LNCaP clone FGC (cell line): ENCODE measurements at places on chromosomes 6 and 20.

DNA sequence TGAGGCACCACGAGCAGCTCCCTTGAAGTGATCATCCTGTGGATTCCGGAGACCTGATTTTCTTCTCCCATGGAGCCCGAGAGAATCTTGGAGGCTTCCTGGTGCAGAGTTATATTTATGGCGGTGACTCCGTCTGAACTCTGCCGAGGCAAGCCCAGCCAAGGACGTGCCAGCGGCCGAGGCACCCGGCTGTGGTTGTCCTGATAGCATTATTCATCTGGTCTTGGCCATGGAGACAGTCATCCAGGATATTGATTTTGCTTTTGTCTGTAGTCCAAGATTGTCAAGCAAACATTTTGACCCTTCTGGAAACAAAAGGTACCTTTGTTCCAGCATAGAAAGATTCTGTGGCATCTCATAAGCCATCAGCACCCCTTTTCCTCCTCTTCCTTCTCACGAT lies 163.3 kb downstream of the SCML4 start:
- no peak for DNase-seq

DNA sequence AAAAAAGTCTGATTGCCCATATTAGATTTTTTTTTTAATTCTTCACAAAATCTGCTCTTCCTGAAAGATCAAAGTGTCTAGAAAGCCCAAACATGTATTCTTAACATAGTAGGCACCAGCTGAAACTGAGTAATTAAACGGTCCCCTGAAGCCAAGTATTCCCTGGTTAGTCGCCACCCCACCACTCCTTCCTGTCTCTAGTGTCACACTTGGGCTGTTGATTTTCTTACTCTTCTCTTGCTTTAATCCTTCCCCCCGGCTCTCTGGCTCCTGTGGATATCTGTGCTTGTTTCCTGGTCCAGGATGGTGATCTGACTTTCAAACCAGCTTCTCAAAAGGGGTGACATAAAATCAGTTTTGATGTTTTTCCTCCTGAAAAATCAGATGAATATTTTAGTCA lies 162.9 kb downstream of the QKI start:
- no peak for DNase-seq

GRCh38 chr20:63808964-63809674 lies 21.9 kb downstream of the ZBTB46 start:
- no peak for DNase-seq

DNA sequence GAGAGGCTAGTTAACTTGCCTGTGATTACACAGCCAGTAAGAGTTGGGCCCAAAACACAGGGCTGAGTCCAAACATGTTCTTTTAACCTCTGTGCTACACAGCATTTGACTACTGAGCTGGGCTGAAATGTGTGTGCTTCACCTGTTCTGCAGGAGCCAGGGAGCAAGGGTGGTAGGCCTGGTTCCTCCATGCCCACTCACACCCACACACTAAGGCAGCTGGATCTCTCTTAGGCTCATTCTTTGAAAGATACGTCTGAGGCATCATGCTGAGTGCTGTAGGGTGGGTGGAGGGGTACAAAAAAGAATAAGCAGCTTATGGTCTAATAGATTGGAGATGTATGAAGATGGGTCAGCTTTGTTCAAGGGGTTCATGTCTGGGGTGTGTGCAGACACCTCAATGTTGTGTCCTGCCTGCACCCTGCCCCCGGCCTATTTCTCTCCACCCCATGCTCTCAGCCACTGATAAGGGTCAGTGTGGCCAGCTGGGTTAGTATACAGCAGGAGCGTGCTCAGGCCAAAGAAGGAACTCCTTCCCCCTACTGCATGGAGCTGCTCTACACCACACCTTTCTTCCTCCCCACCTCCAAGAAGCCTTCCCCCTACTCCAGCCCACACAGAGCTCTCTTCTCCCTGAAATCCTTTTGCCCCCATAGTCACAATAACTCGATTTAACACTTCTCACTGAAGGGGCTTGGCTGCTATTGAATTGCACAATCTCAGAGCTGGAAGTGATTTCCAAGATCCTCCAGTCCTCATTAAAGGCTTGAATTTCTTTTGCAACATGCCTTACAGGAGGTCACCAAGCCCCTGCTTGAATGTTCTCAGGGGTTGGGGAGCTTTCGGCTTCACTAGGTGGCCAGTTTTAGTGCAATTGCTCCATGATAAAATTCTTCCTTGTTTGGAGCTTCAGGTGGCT lies 3.4 kb downstream of the PPP2R5D start:
- no peak for DNase-seq

DNA sequence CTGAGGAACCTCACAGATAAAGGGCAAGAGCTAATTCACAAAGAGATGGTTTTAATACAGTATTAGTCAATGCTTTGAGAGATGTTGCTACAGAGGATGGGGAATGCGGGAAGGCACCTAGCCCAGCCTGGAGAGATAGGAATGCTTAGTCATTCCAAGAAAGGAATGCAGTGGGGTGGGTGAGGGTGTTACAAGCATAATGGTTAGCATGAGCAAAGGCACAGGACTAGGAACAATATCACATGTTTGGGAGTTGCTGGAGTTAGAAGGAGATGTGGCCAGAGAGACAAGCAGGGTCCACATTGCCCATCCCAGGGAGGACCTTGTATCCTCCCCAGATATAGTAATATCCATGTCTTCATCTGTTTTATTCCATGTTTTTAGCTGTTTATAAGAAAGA lies 107.0 kb upstream of the OGFRL1 start:
- DNase-seq, result no peak

GRCh38 chr6:143685653-143686052 lies 7.9 kb downstream of the PHACTR2 start:
- no peak for DNase-seq

- DNase-seq, result no peak
Measured at GRCh38 chr6:122392564-122393350, 6.7 kb upstream of the HSF2 start.

GRCh38 chr6:97151601-97152000 lies 131.4 kb downstream of the MMS22L start:
- DNase-seq, result no peak

DNA sequence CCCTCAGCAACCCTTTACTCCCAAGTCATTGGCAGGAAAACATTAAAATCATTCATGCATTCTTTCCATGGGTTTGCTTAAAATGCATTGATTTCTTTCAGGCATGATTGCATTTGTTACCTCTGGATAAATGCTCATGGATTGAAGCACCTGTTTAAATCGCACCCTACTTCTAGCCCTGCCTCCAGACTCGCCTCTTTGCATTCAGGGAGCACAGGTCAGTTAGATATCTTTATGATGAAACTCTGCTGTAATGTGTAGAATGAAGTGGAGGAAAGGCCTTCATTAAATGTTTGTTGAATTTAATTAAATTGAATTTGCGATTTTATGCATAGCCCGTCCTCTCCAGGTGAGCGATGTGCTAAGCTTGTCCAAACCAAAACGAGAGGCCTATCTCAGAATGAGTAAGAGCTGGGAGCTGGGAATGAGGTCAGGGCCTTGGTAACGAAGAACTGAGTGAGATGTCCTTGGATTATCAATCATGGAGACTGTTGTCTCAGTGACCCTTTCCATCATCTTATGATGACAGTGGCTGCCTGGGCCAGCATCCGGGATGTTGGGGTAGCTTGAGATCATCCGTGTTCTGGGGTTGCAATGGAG lies 210.1 kb downstream of the SYNDIG1 start:
- no peak for DNase-seq

DNA sequence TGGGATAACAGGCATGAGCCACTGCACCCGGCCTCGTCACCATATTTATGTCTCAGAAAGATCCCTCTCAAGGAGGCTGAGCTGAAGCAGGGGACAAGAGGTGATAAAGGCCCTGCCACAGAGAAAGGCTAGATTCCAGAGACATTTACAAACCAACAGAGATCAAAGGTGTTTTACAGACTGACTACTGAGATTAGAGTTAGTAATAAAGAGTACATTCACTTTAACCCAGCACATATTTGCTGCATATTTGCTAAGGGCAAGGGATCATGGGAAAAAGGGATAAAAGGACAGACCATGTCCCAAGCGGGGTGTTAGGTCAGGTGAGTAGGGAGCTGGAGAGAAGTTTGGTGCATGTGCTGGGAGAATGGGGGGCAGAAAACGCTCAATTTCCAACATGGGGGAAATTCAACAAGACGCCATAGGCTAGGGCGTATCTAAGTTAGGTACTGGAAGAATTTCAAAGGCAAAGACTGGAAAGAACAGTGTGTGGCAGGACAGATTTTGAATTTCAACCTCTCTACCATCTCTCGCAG lies 43.8 kb upstream of the SEC63 start:
- no peak for DNase-seq

DNA sequence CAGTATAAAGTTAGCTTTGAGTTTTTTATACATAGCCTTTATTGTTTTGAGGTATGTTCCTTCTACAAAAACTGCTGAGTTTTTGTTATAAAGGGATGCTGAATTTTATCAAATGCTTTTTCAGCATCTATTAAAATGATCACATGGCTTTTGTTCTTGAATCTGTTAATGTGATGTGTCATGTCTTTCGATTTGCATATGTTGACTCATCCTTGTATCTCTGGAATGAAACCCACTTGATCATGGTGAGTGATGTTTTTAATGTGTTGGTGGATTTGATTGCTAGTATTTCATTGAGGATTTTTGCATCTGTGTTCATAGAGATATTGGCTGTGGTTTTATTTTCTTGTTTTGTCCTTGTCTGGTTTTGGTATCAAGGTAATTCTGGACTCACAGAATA lies 24.7 kb upstream of the BLCAP start:
- DNase-seq, result no peak

GRCh38 chr6:8066108-8066507 lies 1.9 kb upstream of the BLOC1S5 start:
- DNase-seq, result no peak

DNA sequence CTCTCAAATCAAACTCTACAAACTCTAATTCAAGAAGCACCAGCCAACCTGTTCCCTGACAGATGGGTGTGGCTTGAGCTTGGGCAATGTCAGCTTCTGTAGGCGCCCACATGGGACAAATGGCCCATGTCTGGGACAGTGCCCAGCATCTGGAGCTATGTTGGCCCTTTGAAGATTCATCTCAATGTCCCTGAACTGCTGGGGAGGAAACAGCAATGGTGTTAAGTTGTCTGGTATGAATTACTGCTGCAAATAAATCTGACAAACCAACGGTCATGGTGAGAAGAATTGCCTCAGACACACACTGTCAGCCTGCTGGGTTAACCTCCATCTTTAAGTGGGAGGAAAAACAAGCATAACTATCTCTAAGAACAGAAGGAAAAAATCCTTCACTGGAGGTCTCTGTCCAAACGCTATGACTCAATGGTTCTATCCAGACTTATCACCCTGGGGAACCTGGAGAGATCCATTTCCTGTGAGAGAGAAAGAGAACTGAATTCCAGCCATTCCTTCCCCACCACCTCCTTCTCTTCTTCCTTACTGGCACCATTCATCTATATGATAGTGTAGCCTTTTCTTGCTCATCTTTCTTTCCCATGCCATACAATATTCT lies 274.9 kb downstream of the CDH26 start:
- no peak for DNase-seq

DNA sequence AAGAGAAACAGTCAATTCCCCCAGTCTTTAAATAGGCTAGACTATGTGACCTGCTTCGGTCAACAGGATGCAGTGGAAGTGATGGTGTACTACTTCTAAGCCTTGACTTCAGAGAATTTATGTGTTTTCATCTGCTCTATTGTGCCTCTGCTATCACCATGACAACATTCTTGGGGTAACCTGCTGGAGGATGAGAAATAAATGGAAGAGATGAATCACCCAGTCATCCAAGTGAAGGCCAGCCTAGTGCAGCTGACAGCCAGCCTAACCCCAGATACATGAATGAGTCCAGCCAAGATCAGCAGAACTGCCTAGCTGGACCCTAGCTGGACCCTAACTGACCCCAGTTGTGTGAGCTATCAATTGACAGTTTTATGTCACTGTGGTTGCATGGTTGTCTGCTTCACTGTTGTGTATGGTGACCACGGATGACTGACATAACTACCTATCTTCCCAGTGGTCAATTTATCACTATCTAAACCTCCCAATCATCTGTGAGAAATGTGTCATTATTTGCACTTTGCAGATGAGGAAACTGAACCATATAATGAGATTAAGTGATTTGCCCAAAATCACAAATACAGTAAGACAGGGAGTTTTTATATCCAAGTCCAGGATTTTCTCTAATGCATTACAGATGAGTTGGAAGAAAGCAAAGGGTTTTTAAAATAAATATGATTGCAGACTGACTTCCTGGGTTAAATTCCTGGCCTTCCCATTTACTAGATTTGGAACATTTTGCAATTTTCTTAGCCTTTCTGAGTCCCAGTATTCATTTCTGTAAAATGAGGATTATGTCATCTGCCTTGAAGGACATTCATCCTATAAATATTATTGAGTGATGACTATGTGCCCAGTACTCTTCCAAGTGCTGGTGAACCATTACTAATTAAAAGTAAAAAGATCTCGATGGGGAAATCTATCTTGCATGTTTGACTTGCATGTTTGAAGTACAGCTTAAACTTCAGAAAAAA lies 136.4 kb upstream of the PLCB4 start:
- no peak for DNase-seq
